ENCODE measurements at places on chromosomes 11 and 22. TPM values are rescaled to one million over a fixed set of nuclear protein-coding genes. Genes with fewer than 3 reads are reported as not detected.
A peak's percentile ranks its signal among the peaks of the same experiment; 100 is the strongest.

OR52H1 gene
- not detected for total RNA-seq

- DNase-seq = no peak
- H3K4me3 ChIP-seq = no peak overlapping the region
- H3K27me3 ChIP-seq = peaks cover 9% of the 10 kb centered on the region
- peaks cover 2% of the 10 kb centered on the region for H3K4me1 ChIP-seq
- no peaks in the 10 kb centered on the region for H3K36me3 ChIP-seq
These were observed 4.2 kb upstream of the SYT8 start for GRCh38 chr11:1830322-1831223.

GRCh38 chr11:1040428-1041148 is 4.1 kb upstream of the MUC6 start:
- H3K4me1 ChIP-seq = no peaks in the 10 kb centered on the region
- no peak overlapping the region for H3K27ac ChIP-seq
- H3K36me3 ChIP-seq = no peaks in the 10 kb centered on the region
- H3K27me3 ChIP-seq = no peaks in the 10 kb centered on the region
- DNase-seq = no peak
- no peak overlapping the region for H3K4me3 ChIP-seq

DNA sequence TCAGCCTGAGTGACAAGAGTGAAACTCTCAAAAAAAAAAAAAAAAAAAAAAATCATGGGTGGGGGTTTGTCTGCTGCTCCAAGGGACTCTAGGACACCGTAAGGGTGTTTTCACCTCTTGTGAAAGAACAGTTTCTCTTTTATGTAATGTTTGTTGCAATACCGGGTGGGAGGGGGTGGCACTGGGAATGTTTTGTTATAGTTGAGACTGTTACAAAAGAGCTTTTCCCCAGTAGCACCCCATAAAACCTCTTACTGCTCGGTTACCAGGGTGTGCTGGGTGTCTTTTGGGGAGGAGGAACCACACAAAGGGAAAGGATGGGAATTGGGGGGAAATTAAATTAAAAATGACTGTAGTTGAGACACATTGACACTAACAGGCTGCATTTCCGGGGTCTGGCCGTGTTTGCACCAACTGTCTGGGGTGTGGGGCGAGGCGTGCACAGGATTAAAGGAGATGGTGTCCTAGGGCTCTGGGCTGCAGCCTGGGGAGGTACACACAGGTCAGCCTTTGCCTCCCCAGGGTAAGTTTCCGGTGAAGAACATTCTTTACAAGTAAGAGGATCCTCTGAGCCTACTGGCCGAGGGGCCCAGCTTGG is 1.6 kb downstream of the NFAM1 start:
- H3K36me3 ChIP-seq = no peaks in the 10 kb centered on the region
- H3K27ac ChIP-seq = no peak overlapping the region
- peaks cover 22% of the 10 kb centered on the region for H3K27me3 ChIP-seq
- H3K4me1 ChIP-seq = no peaks in the 10 kb centered on the region
- no peak overlapping the region for H3K4me3 ChIP-seq

- peaks cover 29% of the 10 kb centered on the region for H3K4me1 ChIP-seq
- no peak overlapping the region for H3K4me3 ChIP-seq
These were observed 7.4 kb downstream of the UPB1 start for GRCh38 chr22:24502541-24502940.

- H3K4me1 ChIP-seq = no peaks in the 10 kb centered on the region
- H3K4me3 ChIP-seq = no peak overlapping the region
- DNase-seq = no peak
- no peak overlapping the region for H3K27ac ChIP-seq
These were observed 544.2 kb upstream of the CCDC179 start for GRCh38 chr11:23404225-23405160.

GRCh38 chr11:112186304-112186703 is 11.0 kb downstream of the BCO2 start:
- H3K4me3 ChIP-seq = no peak overlapping the region
- H3K27ac ChIP-seq = no peak overlapping the region
- no peaks in the 10 kb centered on the region for H3K36me3 ChIP-seq
- H3K27me3 ChIP-seq = peaks cover 20% of the 10 kb centered on the region
- no peaks in the 10 kb centered on the region for H3K4me1 ChIP-seq

DNA sequence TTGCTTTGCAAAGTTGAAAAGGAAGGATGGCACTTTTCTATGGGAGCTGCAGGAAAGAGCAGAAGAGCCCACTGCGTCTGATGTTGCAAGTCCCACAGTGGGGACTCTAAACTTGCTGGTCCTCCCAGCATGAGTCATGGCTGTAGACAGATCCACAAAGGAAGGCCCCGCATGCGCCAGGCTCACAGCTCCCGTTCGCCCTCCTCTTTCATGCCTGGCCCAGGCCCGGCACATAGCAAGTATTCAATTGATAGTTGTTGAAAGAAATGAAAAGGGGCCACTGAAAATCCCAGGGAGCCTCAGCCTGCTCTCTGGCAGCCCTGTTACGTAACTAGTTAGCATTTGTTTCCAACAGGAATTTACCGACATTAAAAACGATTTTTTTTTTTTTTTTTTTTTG is 18.9 kb downstream of the AP1B1 start:
- DNase-seq = no peak
- H3K27ac ChIP-seq = no peak overlapping the region
- peaks cover 4% of the 10 kb centered on the region for H3K4me1 ChIP-seq
- H3K4me3 ChIP-seq = no peak overlapping the region

DNA sequence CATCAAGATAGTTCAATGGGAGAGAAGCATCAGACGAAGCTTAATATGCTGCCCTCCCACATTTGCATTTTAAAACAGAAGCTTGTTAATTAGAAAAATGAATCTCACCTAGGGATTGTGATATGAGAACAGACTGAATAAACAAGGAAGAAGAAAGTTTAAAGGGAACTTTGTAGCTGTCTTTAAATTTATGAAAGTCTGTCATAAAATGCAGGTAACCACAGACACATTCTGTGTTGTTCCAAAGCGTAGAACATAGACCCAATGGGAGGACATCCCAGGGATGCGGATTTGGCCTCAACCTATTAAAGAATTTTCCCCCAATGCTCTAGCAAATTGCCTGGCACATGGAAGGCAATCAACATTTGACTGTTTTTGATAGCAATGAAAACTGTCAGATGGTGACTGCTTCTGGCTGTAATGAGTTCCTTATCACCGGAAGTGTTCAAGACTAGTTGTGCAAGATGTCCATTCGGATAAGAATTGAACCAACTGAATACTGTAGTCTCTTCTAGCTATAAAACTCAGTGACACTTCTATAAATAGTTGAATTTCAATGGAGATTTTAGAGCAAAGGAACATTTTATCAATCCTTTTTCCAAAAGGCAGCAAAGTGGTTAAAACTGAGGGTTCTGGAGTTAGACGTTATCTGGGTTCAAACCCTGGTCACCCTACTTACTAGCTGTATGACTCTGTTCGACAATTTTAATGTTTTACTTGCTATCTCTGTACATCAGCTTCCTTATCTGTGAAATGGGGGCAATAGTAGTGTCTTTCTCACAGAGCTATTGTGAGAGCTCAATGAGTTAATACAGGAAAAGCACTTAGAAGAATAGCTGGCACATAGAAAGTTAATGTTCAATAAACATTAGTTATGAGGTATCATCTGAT is 64.9 kb downstream of the LIF start:
- H3K4me1 ChIP-seq = peaks cover 91% of the 10 kb centered on the region
- peak overlapping the region; percentile 75 for H3K27ac ChIP-seq
- no peak overlapping the region for H3K4me3 ChIP-seq
- peaks cover 3% of the 10 kb centered on the region for H3K36me3 ChIP-seq

GRCh38 chr11:26331911-26332571 is at the start of gene ANO3:
TSS of gene ANO3 (plus strand) at chr11:26332130. CDS start at chr11:26332276, 146 bp downstream.
- H3K27me3 ChIP-seq = peaks cover 8% of the 10 kb centered on the region
- H3K4me3 ChIP-seq = no peak within 1 kb of the TSS
- H3K36me3 ChIP-seq = no peaks in the 10 kb centered on the region
- no peaks in the 10 kb centered on the region for H3K4me1 ChIP-seq
- no peak for DNase-seq
- H3K27ac ChIP-seq = no peak within 1 kb of the TSS

All from activated CD8-positive, alpha-beta memory T cell treated with anti-CD3 and anti-CD28 coated beads, Interleukin-2, amount 10 ng/mL, durations not matched to agents 7 days and 5 days (primary cell).